ENCODE measurements at places on chromosomes 11 and 22. TPM values are rescaled to one million over a fixed set of nuclear protein-coding genes. Genes with fewer than 3 reads are reported as not detected.
A peak's percentile ranks its signal among the peaks of the same experiment; 100 is the strongest.

The NUMA1 gene
- total RNA-seq, result 260 TPM

The PACSIN3 gene
- 56.0 TPM for total RNA-seq

The RIN1 gene
- total RNA-seq, result 6.1 TPM

The OR8G1 gene
- total RNA-seq, result not detected

The CADM1 gene
- 15.6 TPM for total RNA-seq

The SLC1A2 gene
- total RNA-seq, result 2.0 TPM

The FGF19 gene
- total RNA-seq, result not detected

The C22orf31 gene
- total RNA-seq, result not detected

The KCNJ1 gene
- not detected for total RNA-seq

The TEAD1 gene
- total RNA-seq, result 176 TPM

The B3GAT1 gene
- total RNA-seq, result not detected

The BRSK2 gene
- total RNA-seq, result 1.8 TPM

The POU2AF1 gene
- total RNA-seq, result not detected

- no peak overlapping the region for H3K4me3 ChIP-seq
- H3K27me3 ChIP-seq, result no peaks in the 10 kb centered on the region
- H3K4me1 ChIP-seq, result no peaks in the 10 kb centered on the region
- DNase-seq, result no peak
Measured at GRCh38 chr22:46467006-46467405, 70.4 kb downstream of the CELSR1 start.

- H3K27me3 ChIP-seq, result no peaks in the 10 kb centered on the region
- H3K4me1 ChIP-seq, result no peaks in the 10 kb centered on the region
- peak overlapping the region; percentile 64 for H3K27ac ChIP-seq
- peak; percentile 78 for DNase-seq
- H3K4me3 ChIP-seq, result no peak overlapping the region
Measured at GRCh38 chr11:47393163-47394049, 15.0 kb upstream of the SLC39A13 start.

GRCh38 chr11:102237096-102237735 is 80.1 kb upstream of the BIRC3 start:
- H3K27ac ChIP-seq, result no peak overlapping the region
- H3K27me3 ChIP-seq, result no peaks in the 10 kb centered on the region
- no peak overlapping the region for H3K4me3 ChIP-seq
- H3K4me1 ChIP-seq, result peaks cover 2% of the 10 kb centered on the region
- no peaks in the 10 kb centered on the region for H3K36me3 ChIP-seq

DNA sequence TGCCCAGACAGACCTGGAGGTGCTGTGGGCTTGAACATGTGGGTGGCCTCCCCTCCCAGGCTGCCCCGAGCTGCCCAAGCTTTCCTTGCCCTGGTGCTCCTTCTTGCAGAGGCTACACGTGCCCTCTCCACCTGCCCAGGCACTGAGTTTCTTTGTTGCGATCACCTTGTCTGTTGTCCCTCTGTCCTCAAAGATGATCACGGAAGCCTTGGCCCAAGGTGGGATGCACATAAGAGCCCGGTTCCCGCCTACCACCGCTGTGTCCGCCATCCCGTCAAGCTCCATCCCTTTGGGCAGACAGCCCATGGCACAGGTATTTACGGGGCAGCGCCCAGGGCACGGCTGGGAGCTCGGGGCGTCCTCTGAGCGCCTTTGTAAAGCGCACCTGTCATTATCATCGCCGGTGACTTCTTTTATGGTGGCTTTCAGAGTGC is 67.5 kb downstream of the MED15 start:
- no peaks in the 10 kb centered on the region for H3K27me3 ChIP-seq
- no peak overlapping the region for H3K27ac ChIP-seq
- H3K36me3 ChIP-seq, result peaks cover 90% of the 10 kb centered on the region
- no peak for DNase-seq
- no peaks in the 10 kb centered on the region for H3K4me1 ChIP-seq

DNA sequence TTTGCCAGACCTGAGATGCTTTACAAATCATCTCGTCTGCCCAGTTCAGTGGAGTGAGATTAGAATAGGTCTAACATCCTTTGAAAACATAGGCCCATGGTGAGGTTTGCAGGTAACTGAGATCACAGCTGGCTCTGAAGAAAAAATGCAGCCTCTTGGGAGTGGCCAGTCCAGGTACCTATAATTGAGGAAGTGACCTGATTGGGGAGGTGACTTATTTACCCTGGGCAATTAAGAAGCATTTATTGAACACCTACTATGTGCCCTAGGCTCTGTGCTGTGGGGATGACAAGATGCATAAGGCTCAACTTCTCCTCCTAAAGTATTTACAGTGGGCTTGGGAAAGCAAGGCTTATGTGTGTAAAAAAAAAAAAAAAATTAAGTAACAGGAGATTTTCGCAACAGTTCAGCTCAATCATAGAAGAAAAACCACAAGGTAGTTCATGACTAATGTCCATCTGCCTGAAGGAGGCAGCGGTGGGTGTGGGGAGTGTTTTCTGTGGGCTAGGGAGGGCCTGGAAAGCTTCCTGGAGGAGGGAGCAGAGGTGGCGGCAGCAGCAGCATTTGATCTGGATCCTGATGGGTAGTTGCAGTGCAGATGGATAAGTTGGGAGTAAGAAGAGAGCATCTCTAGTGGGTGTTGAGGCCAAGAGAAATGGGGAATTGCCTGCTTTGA is 16.1 kb downstream of the MICAL2 start:
- H3K4me1 ChIP-seq, result peaks cover 83% of the 10 kb centered on the region
- no peak overlapping the region for H3K4me3 ChIP-seq
- DNase-seq, result no peak
- peak overlapping the region; percentile 36 for H3K27ac ChIP-seq
- H3K36me3 ChIP-seq, result no peaks in the 10 kb centered on the region

- H3K27ac ChIP-seq, result no peak overlapping the region
- DNase-seq, result no peak
- H3K36me3 ChIP-seq, result no peaks in the 10 kb centered on the region
- H3K4me3 ChIP-seq, result no peak overlapping the region
- peaks cover 38% of the 10 kb centered on the region for H3K4me1 ChIP-seq
Measured at GRCh38 chr11:86625544-86625943, 46.9 kb downstream of the ME3 start.

DNA sequence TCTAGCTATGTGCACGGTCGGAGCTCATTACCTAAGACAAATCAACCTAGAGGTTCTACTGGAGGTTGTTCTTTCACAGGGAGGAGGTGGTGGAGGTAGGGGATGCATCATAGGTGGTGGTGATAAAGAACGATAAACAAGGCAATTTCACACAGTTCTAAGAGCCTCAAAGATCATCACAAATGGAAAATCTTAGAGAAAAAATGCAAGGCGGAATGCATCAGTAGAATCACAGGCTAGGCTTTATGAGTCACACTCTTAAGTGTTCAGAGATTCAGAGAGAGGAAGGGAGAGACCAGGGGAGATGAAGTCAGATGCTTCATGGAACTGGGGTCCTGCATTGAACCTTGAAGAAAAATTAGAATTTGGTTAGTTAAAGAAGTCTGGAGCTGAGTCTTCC is 58.3 kb downstream of the TMPRSS5 start:
- no peak overlapping the region for H3K4me3 ChIP-seq
- H3K27ac ChIP-seq, result no peak overlapping the region
- no peaks in the 10 kb centered on the region for H3K36me3 ChIP-seq
- DNase-seq, result no peak

- no peaks in the 10 kb centered on the region for H3K27me3 ChIP-seq
- H3K4me1 ChIP-seq, result peaks cover 12% of the 10 kb centered on the region
- H3K4me3 ChIP-seq, result no peak overlapping the region
- H3K27ac ChIP-seq, result no peak overlapping the region
- no peaks in the 10 kb centered on the region for H3K36me3 ChIP-seq
- DNase-seq, result no peak
Measured at GRCh38 chr22:42414565-42415303, 17.5 kb downstream of the NFAM1 start.

- no peaks in the 10 kb centered on the region for H3K4me1 ChIP-seq
- H3K36me3 ChIP-seq, result no peaks in the 10 kb centered on the region
- H3K27me3 ChIP-seq, result no peaks in the 10 kb centered on the region
- no peak for DNase-seq
Measured at GRCh38 chr22:37199760-37200108, 11.7 kb upstream of the C1QTNF6 start.
